ENCODE measurements at places on chromosomes 5 and 9.

DNA sequence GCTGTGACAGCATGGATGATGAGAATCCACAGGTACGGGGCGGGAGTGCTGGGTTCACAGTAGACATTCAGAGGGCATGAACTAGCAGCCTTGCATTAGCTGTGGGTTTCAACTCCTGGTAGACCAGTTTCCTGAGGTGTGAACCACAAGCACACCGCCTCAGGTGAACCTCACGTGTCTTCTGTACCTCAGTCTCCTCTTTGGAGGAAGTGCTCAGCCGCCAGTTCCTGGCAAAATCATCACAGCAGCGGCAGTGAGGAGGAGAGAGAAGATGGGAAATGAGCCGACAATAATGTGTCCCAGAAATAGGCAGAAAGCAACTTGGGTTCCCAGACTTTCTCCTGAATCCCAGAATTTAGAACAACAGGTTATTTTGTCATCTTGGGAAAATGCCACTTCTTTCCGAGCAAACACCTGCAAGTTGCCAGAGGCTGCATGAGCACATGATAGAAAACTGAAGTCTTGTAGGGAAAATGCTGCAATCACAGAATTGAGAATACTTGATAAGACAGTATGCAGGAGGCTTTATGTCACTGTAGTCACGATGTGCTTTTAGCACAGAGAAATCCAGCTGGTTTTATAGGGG lies 258.5 kb downstream of the AOPEP start:
- no peak for DNase-seq

- DNase-seq: no peak
Measured at GRCh38 chr5:37916525-37916924, 76.7 kb upstream of the GDNF start.

- DNase-seq: no peak
Measured at GRCh38 chr5:139895647-139896046, 100.0 kb downstream of the PSD2 start.

GRCh38 chr5:115583474-115583873 lies 18.8 kb downstream of the TICAM2 start:
- DNase-seq: no peak

GRCh38 chr5:103446813-103447212 lies 115.8 kb downstream of the NUDT12 start:
- DNase-seq: no peak

GRCh38 chr5:97009212-97009898 lies 73.5 kb downstream of the LNPEP start:
- DNase-seq: peak; percentile 26

- no peak for DNase-seq
Measured at GRCh38 chr9:107874591-107875369, 385.2 kb upstream of the KLF4 start.

- no peak for DNase-seq
Measured at GRCh38 chr5:87169300-87169991, 98.2 kb upstream of the RASA1 start.

DNA sequence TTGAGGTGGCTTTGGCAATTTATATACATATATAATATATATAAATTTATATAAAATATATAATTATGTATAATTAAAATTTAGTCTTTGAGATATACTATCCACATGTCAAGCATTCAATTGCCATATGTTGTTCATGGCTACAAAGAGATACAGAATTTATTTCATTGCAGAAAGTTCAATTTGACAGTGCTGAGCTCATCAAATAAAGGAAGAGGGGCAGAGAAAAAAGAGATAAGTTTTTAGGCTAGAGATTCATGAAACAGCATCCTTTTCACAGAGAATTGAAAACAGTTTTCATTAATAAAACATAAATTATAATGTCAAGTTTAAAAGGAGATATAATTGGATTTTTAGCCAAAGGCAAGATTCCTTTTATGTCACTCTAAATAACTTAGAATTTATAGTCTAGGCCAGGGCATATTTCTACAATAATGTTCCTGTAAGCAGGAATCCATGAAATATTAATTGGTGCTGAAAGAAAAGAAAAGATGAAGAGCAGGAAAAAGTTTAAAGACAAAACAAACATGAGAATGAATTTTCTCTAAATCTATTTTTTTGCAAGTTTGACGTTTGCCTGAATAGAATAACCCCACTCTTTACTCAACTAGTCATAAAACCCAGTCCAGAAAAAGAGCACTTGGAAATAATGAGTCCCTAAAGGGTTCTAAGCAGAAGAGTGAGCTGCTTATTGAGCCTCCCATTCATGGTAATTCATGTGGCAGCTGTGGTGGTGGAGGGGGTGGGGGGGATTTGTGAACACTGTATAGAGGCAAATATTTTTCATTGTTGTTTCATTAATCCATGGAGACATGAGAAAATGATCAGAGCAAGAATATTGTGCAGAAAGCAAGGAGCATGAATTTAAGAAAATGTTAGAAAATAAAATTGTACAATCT lies 1279.5 kb downstream of the CDH12 start:
- no peak for DNase-seq

DNA sequence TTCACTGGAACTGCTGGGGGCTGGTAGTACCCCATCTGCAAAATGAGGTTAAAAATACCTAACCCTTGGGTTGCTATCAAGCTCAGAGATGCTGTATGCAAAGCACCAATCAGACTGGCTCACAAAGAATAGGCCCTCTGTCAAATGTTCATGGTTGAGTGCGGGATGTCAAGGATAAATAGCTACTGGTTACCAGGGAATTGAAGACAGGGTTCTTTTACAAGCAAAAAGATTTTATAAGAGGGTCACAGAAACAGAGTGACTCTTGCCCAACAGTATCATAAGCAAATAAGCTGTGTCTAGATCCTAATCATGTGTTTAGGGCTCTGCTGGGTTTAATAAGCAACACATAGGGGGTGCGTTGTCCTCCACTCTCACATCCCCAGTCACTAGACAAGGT lies 11.9 kb downstream of the SYK start:
- no peak for DNase-seq

GRCh38 chr9:18604767-18605730 lies 131.1 kb downstream of the ADAMTSL1 start:
- DNase-seq: no peak

DNA sequence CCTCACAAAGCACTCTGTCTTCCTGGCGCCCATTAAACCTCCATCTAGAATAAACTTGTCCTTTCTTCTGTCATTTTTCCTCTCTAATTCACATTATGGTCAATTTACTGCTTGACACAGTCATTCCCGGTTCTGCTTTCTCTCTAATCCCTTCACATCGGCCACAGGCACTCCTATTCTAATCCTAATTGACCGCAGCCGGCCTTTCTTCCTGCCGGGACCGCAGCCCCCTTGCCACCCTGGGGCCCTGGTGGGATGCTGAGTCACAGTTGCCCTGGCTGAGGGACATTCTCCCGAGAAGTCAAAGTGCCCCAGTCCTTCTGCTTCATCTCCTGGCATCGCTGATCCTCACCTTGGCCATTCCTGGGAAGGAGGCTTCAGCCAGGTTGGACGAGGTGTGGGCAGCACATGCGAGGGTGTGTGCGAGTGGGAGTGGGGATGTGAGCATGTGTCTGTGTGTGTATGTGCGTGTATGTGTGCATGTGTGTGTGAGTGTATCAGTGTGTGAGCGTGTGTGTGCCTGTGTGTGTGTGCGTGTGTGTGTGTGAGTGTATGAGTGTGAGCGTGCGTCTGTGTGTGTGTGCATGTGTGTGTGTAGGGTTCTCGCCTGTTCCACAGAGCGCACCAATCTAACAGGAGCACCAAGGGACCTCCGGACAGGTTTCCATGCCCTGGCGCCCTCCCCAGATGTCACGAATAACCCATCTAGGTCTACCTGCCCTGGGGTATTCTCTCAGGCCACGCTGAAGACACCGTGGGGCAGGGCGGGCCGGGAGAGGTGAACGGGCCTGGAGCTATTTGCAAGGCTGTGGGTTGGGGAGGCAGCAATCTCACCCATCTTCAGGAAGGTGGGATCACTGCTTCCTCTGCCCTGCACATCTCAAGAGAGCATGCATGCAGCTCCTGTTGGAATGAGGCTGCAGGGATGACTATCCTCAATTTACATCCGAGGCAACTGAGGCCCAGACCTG lies 191.2 kb downstream of the PAX5 start:
- no peak for DNase-seq

DNA sequence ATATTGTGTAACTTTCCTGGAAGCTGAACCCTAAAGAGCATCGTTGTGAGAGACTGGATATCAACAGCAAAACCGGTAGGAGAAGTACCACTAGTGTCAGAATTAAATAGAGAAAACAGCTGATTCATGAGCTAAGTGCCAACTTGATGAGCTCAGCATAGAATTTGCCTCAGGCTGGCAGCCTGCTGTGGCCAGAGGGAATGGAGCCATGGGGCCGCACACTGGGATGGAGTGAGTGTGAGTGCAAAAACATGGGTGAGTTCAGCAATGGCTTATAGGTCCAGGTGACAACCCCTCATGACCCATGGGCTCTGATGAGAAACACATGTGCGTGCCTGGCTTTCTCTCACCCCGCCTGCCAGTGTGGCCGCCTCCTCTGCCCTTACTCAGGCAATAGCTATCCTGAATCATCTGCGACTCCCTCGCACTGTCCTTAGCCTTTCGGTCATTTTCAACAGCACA lies 25.4 kb downstream of the ADAMTS16 start:
- no peak for DNase-seq

GRCh38 chr9:127269449-127269848 lies 4.9 kb downstream of the GARNL3 start:
- DNase-seq: no peak

GRCh38 chr9:125049212-125050049 lies 93.9 kb downstream of the SCAI start:
- no peak for DNase-seq

GRCh38 chr5:181151146-181151545 lies 3.8 kb downstream of the OR2V2 start:
- DNase-seq: no peak

GRCh38 chr9:121859646-121860045 lies 208.2 kb downstream of the DAB2IP start:
- DNase-seq: no peak

GRCh38 chr9:129493002-129493705 lies 127.7 kb downstream of the C9orf50 start:
- no peak for DNase-seq

- no peak for DNase-seq
Measured at GRCh38 chr5:31663519-31663918, 24.6 kb downstream of the PDZD2 start.

DNA sequence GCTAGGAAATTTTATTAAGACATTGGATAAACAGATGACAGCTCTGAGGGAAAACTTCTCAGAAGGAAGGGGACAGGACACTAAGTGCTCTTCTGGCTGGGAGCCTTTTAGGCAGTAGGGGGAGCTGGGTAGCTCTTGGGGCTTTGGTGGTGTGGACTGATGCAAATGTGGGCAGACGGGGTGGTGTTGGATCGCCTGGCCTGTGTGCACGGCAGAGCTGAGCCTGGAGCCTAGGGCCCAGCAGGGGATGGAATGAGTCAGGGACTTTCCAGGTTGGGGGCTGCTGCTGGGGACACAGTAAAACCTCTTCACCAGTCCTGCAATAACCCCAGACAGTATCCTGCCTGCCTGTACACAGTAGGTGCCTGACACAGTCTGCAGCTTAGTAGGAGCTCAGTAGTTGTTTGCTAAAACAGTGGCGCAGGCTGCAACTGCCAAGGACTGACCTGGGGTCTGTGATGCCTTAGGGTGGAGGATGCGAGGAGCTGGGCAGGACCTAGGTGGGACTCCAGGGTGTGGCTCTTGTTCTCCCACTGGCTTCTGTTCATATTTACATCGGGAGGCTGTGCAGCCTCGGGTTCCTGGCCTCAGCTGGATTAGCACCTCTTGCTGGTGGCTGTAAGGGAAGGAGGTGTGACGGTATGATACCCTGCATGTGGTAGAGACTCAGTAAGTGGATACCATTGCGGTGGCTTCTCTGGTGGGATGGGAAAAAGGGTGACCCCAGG lies 83.8 kb downstream of the DAB2IP start:
- DNase-seq: peak; percentile 39

GRCh38 chr5:177194268-177194667 lies 60.7 kb downstream of the NSD1 start:
- DNase-seq: no peak

Data from activated CD4-positive, alpha-beta T cell treated with anti-CD3 and anti-CD28 coated beads, Interleukin-2, amount 50 U/mL, for 16 hours (primary cell).